ENCODE measurements at places on chromosomes 1 and 21.

DNA sequence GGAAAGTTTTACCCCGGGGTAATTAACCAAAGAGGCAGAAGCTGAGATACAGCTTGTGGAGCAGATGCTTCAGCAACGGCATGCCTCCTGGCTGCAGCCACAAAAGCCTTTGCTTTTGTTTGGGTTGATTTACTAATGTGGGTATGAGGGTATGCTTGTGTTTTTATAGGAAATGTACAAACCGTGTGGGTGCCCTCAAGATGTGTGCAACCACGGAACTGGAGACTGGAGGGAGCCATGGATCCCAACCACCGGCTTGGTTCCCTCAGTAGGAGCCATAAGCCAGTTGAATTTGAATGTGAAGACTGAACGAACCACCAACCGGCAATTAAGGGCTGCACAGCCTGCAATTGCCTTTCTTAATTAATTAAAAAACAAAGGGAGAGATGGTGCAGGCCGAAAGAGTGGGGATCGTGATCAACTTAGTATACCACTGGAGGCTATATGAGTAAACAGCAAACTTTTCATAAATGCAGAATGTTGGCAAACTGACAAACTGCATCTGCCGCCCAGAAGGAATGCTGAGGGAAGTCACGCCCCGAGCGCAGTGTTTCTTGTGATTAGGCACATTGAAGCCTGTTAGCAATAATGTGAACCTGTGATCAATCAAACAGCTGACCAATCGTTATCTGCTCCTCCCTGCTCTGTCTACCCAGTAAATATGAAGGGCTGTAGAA lies 104.1 kb downstream of the DISP1 start:
- DNase-seq, result no peak

- no peak for DNase-seq
Observed at GRCh38 chr1:112457241-112457640, 51.5 kb upstream of the WNT2B start.

DNA sequence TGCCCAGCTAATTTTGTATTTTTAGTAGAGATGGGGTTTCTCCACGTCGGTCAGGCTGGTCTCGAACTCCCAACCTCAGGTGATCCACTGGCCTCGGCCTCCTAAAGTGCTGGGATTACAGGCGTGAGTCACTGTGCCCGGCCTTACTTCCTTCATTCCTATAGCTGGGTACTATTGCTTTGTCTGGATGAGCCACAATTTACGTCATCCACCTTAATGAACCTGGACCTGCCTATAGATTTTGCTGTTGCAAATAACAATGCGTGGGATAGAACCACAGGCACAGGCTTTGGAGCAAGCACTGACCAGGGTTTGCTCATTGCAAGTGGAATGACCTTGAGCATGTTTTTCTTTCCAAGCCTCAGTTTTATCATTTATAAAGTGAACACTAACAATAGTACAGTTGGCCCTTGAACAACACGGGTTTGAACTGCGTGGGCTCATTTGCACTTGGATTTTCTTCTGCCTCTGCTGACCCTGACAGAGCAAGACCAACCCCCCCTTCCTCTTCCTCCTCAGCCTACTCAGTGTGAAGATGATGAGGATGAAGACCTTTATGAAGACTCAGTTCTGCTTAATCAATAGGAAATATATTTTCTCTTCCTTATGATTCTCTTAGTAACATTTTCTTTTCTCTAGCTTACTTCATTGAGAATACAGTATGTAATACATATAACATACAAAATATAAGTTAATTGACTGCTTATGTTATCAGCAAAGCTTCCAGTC lies 33.3 kb upstream of the BECN2 start:
- DNase-seq, result no peak

DNA sequence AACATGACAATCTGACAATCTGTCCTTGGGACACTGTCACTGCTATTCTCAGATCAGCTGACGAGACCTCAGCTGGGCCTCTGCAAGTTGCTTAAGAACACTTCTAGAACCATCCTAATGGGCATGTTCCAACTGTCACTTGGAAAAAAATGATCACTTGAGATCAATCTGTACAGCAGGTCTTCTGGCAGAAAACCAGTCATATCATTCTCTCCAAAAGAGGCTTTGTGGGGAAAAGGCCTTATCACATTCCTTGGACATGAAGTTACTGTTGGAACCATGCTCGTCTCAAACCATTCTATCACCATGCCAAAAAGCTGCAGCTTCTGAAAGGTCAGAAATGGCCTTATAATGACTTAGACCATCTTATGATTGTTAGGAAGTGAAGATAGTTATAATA lies 744.2 kb downstream of the USP25 start:
- DNase-seq, result no peak

DNA sequence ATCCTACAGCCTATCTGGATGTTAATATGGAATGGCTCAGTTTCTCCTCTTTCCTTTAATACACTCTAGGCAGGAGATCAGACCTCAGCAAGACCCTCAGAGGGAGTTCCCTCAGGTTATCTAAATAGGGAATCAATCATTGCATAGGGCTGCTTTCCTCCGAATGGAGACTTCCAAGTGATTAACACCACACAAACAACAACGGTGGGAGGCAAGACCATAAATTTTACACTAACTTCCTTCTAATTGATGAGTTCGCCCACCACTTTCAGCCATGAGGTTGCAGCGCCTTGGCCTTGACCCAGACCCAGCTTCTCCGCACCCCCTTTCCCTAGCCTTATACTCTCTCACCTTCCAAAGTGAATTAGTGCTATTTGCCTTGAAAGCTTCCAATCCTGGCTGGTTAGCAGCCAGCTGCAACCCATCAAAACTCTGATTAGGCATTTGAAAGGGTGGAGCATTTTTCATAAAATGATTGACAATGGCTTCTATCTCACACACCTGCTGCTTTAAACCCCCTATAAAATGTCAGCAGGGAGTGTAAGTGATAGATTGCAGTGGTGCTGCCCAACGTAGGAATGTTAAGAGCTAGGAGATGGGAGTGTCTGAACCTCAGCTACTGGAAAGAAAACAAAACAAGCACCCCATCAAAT lies 534.9 kb upstream of the USP24 start:
- no peak for DNase-seq

GRCh38 chr1:24415910-24416665 lies 486 bp downstream of the NIPAL3 start:
- DNase-seq, result no peak

DNA sequence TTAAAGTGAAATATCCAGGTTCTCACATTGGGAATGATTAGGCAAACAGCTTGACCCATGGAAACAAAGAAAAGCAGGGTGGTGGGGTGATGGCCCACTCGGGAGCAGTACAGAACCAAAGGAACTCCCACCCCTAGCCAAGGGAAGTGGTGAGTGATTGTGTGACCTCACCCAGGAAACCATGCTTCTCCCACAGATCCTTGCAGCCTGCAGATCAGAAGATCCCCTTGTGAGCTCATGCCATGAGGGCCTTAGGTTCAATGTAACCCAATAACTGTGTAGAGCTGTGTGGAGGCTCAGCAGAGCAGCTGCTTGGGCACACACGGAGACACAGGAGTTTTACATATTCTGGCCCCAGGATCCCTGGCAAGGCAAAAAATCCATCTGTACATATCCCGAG lies 311.8 kb upstream of the DPYD start:
- no peak for DNase-seq

DNA sequence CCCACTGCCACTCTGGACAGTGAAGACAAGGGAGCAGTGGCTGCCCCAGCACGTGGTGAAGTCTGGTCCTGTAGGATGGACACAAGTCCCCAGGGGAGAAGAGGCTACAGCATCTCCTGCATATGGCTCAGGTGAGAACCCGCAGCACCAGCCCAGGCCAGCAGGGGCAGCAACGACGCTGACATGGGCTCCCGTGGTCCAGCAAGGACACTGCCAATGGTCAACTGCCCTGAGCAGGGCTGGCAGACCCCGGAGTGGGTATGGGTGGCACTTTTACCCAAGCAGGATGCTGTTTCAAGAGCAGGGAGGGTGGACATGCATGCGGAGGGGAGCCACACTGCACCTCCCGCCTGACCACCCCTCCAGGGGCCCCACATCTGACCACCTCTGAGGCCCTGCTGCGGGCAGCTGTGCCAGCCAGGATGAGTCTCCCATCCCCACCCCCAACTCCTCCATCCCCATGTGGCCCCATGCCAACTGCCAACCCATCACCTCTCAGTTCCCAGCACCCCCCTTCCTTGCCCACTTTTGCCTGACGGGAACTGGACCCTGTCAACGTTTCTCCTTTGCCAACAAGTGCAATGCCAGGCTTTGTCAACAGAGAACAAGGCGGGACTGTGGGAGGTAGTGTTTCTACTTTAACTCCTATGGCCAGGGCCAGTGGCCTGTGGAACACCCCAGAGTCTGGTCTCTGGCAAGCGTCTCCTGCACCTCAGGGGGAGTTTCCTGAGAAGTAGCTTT lies 8.6 kb downstream of the MORN1 start:
- peak; percentile 47 for DNase-seq

- no peak for DNase-seq
Observed at GRCh38 chr1:85453640-85454194, 11.2 kb downstream of the DDAH1 start.

- no peak for DNase-seq
Observed at GRCh38 chr1:217369996-217370551, 260.8 kb downstream of the GPATCH2 start.

GRCh38 chr1:29057700-29058099 lies 66.0 kb downstream of the TMEM200B start:
- no peak for DNase-seq

- DNase-seq, result no peak
Observed at GRCh38 chr1:112251766-112252506, 144.1 kb upstream of the CTTNBP2NL start.

- no peak for DNase-seq
Observed at GRCh38 chr1:87129606-87130005, 199.1 kb upstream of the LMO4 start.

DNA sequence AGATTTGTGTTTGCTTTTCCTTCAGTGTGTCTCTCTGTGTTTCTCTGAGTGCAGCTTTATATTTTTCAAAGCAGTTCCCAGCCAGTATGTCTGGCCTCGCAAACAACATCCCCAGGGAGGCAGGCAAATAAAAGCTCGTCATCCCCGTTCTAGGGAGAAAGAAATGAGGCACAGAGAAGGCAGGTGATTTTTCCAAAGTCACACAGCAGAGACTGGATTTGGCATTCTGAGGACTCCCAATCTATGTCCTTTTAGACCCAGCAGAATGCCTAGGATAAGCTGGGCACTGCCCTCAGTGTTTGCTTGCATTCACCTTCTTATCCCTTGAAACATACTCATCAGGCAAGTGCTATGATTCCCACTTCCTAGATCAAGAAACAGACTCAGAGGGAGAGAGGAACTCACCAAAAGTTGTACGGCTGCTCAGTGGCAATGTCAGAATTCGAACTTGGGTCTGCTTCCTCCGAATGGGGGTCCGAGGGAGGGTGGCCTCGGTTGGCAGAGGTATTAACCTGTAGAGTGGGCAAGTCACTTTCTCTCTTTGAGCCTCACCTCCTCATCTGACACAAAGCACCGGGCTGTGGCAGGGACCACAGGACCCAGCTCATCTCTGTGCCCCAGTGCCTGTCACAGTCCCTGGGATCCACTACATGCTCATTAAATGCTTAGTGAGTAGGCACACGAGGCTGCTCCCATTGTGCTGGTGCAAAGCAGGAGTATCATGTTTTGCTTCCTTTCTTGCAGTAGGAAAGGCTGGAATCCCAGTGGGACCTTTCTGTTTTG lies 4.2 kb downstream of the RAP1GAP start:
- peak; percentile 7 for DNase-seq

DNA sequence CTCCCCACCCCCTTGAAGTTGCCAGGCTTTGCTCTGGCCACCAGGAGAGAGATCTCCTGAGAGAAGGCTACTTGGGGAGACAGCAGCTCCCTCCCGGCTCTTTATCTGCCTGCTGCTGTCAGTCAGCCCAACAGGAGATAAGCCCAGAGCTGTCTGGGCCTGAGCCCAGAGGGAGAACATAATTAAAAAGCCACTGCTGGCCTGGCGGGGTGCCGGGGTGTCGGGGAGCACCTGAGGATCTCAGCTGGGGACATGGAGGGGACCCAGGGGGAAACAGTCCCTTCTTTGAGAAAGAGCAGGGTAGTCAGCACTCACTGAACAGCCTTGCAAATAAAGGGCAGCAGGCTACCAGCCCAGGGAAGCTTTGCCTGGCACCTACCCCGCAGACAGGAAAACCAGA lies 17.9 kb downstream of the VWA5B1 start:
- no peak for DNase-seq

DNA sequence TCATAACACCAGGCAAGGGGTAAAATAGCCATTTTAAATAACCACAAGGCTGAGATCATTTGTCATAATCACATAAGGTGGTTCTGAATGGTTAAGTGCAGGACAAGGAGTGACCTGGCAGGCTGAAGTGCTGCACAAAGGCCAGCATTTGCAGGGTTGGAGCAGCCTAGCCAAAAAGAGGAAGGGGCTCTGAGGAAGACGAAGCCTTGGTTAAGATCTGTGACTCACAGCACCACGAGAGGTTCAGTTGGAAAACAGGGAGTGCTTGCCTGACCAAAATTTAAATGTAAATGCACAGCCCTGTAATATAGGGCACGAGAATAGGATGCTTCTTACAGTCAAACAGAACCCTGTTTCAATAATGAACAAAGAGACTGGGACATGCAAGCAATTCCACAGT lies 12.1 kb downstream of the ATP5PF start:
- DNase-seq, result no peak

DNA sequence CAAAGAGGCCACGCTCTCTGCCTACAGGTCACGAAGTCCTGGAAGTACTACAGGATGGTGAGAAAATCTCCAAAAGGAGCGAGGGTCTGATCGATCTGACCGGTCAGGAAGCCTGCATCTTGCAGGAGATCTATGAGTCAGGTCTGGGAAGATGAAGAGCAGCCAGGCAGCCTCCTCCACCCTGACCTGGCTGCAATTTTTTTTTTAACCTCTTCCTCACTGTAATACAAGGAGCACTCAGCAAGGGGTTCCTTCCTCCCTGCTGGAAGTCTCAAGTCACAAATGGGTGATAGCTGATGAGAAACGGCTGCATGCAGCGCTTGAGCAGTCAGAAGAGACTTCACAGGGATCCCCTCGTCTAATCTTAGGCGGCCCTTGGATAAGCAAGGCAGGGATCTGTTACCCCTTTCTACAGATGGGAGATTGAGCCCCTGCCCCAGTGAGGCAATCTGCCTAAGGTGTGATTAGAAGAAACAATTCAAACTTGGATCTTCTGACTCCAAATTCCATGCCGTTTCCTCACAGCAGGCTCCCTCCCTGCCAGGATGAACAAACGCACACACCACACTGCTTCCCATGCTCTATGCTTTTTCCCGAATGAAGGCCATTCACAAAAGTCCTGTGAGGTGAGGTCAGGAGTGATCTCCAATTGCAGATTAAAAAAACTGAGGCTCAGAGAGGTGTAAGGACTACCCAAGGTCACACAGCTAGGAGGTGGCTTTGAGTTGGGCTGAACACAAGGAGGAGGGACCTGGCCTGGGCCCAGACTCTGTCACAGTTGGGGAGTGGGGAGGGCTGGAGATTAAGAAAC lies 48.3 kb downstream of the ECE1 start:
- no peak for DNase-seq

GRCh38 chr1:114466334-114467014 lies 44.5 kb downstream of the TRIM33 start:
- no peak for DNase-seq

DNA sequence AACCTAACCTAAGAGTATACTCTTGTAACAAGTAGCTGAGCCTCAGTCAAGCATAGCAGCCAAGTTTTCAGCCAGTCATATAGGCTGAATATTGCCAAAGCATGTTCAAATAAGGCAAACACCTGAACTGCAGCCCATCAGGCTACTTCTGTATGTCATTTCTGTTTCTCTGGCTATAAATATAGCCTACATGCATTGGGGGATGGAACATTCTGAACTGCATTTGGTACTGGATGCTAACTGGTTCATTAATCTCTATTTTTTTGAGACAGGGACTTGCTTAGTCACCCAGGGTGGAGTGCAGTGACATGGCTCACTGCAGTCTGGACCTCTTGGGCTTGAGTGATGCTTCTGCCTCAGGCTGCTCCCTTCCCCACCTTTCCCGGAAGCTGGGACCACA lies 37.3 kb downstream of the MAST2 start:
- DNase-seq, result no peak

All from activated CD4-positive, CD25-positive, alpha-beta regulatory T cell treated with anti-CD3 and anti-CD28 coated beads, Interleukin-2, amount 50 U/mL, for 72 hours (primary cell).